ENCODE measurements at places on chromosomes 7 and 10. TPM values are rescaled to one million over a fixed set of nuclear protein-coding genes. Genes with fewer than 3 reads are reported as not detected.

DNA sequence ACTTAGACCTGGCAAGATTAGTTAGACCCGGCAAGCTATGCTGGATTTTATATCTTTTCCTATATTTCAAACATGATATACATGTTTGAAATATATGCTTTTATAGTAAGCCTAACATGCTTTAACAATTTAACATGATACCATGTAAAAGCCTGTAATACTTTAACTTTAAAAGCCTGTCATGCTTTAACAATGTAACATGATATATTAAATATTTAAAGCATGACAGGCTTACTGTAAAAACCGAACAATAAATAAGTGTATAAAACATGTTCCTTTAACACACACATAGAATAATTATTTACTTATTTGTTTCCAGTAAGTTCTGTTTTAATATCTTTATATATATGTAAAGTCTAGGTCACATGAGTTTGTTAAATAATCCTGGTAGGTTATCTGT is 65.4 kb downstream of the SLC25A40 start:
- no peak overlapping the region for H3K27ac ChIP-seq
- H3K27me3 ChIP-seq, result no peaks in the 10 kb centered on the region
- no peaks in the 10 kb centered on the region for H3K4me1 ChIP-seq

DNA sequence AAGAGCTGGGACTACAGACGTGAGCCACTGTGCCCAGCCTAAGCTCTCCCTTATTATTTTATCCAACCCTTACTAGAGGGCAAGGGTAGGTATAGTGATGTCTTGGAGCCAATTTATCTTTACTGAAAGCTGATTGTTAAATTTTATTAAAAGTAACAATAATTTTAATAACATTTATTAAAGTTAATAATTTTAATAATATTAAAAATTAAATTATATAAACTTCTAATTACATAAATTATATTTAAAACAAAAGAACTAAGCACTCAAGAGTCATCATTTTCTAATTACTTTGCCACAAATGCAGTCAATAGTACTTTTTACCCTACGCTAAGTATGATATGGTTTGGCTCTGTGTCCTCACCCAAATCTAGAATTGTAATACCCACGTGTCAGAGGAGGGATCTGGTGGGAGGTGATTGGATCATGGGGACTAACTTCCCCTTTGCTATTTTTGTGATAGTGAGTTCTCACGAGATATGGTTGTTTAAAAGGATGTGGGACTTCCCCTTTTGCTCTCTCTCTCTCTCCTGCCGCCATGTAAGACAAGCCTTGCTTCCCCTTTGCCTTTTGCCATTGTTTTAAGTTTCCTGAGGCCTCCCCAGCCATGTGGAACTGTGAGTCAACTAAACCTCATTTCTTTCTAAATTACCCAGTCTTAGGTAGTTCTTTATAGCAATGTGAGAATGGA is 58.4 kb upstream of the ETV1 start:
- H3K27ac ChIP-seq, result no peak overlapping the region
- no peaks in the 10 kb centered on the region for H3K36me3 ChIP-seq
- H3K27me3 ChIP-seq, result no peaks in the 10 kb centered on the region
- no peaks in the 10 kb centered on the region for H3K4me1 ChIP-seq

The ADCY1 gene
- not detected for polyA plus RNA-seq

The STEAP2 gene
- polyA plus RNA-seq, result not detected

The ZNF804B gene
- polyA plus RNA-seq, result not detected

The C10orf143 gene
- polyA plus RNA-seq, result 15.7 TPM

The SPDYE8 gene
- polyA plus RNA-seq, result not detected

The ACSL5 gene
- 62.8 TPM for polyA plus RNA-seq

All from naive B cell (primary cell).